ENCODE measurements at places on chromosomes 5 and 9.

GRCh38 chr5:169216866-169217265 is 84.1 kb downstream of the SLIT3 start:
- DNase-seq: no peak

GRCh38 chr9:100698945-100699344 is 121.1 kb downstream of the CAVIN4 start:
- DNase-seq: no peak

GRCh38 chr9:85185486-85186217 is 516.1 kb downstream of the NTRK2 start:
- no peak for DNase-seq

DNA sequence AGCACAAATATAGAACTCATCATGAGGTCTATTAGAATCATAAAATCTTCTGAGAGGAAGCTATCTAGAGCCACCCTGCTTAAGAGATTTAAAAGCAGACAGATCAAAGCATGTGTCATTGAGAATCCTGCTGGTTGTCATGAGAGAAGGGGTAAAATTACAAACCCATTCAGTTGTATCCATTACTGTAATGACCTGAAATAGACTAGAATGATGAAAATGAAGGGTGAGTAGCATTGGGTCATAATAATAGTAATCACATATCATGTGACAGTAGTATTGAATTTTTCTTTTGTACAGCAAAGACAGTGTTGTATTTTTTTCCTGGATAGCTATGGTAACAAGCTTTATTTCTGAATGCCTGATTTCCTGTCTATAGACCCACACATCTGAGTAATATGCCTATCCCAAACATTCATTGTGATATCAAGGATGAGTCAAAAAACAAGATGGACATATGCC is 149.0 kb downstream of the PDE4D start:
- peak; percentile 46 for DNase-seq

DNA sequence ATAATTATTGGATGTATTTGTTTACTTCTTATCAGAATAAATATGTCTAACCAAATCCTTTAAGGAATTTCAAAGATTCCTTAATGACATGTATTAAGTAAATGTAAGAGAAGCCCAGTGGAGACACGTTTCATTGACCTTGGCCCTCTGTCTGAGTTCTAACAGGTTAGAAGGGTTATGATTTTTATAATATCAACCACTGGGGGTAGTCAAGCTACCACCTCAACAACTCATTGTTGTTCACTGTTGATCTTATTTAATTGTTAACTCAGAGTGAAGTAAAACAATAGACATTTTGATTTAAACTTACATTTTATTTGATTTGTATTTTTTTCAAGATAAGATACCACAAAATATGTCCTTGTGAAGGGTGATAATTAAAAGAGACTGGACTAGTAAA is 499.2 kb upstream of the COX7C start:
- DNase-seq: no peak

DNA sequence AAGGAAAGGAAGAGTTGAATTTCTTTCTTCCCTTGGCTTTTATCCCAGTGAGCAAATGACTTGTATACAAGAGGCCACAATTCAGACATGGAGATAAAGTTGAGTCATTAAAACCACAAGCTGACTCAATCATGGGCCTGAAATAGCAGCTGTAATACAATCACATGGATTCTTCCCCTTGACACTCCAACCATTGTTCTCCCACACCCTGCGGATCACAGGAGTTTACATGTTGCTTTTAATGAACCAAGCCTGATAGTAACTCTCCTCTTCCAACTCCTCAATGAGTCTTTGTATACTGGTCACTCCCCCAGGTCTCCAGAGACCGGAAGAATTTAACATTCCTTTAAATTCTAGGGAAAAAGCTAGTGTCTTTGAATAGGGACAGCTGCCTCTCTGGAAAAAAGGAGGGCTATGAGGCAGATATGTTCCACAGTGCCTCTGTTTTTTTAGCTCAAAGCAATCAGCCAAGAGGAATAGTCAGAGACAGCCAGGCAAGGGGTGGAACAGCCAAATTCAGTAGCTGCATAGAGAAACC is 32.4 kb downstream of the PCDHGC5 start:
- DNase-seq: peak; percentile 97

GRCh38 chr5:68290260-68290674 is 74.7 kb downstream of the PIK3R1 start:
- DNase-seq: peak; percentile 45

DNA sequence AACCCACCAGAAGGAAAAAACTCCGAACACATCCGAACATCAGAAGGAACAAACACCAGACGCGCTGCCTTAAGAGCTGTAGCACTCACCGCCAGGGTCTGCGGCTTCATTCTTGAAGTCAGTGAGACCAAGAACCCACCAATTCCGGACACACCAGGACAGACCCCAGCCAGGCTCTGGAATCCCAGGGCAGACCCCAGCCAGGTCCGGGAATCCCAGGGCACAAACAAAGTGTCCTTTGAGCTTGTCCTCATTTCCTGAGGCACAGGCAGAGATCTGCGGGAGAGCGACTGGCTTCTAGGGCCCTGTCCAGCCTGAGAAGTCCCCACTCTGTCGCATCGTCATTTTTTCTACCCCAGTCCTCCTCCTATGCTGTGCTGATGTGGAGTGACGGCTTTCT is 461.1 kb downstream of the ACTL7B start:
- no peak for DNase-seq

DNA sequence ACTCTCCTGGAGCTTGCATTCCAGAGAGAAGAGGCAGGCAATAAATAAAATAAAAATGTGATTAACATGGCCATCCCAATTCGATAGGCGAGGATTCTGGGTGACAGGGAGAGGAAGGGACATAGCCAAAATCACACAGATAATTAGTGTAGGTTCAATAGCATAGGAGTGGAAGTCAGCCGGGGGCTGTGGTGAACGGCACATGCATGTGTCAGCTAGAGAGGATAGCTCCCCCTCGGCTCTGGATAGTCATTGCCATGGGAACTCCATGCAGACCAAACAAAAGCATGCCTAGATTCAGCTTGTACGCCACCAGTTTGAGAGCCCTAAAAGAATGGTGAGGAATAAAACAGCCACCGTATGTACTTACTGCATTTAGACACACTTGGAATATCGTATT is 223.5 kb downstream of the GRIA1 start:
- DNase-seq: no peak

DNA sequence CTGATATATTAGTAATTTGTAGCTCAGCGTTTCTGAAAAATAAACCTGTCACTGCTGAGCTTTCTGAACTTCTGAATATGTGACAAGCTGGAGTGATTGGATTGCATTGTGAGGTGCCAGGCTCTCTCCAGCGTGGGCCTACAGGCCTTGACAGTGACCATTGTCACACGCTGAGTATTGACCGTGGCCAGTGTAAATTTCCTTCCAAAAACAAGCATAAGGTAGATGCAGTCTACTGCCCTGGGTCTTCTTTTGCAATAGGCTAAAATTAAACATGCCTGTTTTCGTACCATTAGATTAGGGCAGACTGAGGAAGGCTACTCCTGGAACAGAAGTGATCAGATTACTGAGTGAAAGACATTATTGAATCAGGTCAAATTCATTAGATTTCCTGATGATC is 60.2 kb downstream of the SPEF2 start:
- no peak for DNase-seq

- no peak for DNase-seq
These were observed 10.9 kb downstream of the CNTRL start for GRCh38 chr9:121085661-121086060.

Data from brain microvascular endothelial cell (primary cell).